GM18507 (cell line): ENCODE measurements at places on chromosomes 7 and 10.

GRCh38 chr10:44333511-44333910, 51.4 kb downstream of the CXCL12 start:
- no peak for DNase-seq

DNA sequence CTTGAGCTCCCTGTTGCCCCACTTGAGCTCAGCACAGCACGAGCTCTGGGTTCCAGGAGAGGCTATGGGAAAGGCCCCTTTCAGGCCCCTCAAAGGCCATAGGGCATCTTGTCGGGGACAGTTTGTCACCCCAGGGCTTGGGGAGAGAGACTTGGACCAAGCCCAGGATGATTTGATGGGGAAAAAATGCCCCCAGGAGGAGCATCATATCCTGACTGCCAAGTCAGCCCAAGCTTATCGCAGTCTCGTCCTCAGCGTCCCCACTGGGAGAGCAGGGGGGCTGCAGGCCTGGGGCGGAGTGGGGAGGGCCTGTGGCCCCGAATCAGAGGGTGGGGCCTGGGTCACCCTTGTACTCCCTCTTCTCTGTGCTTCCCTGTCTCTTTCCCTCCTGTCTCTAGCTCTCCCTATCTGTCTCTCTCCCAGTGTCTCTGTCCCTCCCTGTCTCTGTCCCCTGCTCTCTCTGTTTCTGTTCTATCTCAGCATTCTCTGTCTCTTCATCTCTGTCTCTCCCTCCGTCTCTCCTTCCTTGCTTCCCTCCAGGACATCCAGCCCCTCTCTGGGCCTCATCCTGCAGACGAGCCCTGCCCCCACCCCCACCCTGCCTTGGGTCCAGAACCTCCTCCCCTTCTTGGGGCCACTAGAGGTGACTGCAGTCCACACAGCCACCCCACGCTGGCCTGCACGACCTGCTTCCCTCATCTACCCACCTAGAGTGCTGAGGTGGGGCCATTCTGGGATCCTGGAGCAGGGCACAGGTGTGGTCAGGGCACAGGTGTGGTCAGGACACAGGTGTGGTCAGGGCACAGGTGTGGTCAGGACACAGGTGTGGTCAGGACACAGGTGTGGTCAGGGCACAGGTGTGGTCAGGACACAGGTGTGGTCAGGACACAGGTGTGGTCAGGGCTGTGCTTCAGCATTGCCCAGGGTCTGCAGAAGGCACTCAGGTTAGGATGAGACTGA, 17.3 kb upstream of the GRIFIN start:
- no peak for DNase-seq

GRCh38 chr7:55939514-55940123, 12.1 kb upstream of the MRPS17 start:
- DNase-seq, result no peak

GRCh38 chr7:135512135-135512887, 2.4 kb upstream of the CNOT4 start:
- DNase-seq, result peak; percentile 9

DNA sequence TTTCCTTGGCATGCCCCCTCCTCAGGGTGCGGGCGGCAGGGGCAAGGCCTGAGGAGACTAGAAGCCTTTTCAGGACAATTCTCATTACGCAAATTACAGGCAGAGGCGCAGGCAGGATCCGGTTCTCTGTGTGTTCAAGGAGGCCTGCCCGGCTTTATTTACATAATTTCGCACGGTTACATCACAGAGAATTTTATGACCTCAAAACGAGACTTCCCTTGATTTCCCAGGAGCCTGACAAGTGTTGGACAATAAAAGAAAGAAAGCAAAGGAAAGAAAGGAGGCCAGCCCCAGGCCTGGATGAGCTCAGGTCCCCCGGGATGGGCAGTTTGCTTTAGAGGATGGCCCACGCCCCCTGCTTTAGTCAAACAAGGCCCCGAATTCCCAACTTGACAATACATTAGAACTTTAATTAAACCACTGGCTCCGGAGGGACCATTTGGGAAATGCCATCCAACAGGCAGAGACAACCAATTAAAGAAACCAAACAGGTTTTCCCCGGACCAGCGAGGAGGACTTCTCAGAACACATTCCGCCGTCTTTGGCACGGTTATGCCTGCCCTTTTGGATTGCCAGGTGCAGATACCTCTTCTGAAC, 2.9 kb downstream of the MNX1 start:
- DNase-seq, result no peak

- no peak for DNase-seq
Measured at GRCh38 chr10:62373995-62374861, at the start of gene ZNF365. TSS of gene ZNF365 (plus strand) at chr10:62374369. CDS start at chr10:62376194, 1,825 bp downstream.

GRCh38 chr7:128425850-128426249, 16.1 kb upstream of the IMPDH1 start:
- DNase-seq, result no peak

GRCh38 chr7:93232673-93233018, 480 bp downstream of the VPS50 start:
- no peak for DNase-seq

DNA sequence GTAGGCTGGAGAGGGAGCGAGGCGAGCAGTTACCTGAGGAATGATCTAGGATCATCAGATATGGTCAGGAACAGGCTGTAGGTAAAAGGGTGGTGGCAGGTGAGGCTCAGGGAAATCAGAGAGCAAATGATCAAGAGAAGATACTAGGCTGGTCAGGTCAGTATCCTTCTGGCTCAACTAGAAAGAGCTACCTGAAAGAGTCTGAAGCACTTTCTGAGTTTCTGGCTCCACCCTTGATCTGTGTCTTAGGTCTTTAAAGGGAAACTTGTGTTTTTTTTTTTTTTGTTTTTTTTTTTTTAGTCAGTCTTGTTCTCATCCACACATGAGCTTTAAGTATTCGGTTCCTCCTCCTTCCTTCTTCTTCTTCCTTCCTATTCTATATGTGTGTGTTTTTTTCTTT, 10.5 kb downstream of the ADAM22 start:
- DNase-seq, result no peak

GRCh38 chr10:17954861-17955260, 3.1 kb downstream of the SLC39A12 start:
- DNase-seq, result no peak

DNA sequence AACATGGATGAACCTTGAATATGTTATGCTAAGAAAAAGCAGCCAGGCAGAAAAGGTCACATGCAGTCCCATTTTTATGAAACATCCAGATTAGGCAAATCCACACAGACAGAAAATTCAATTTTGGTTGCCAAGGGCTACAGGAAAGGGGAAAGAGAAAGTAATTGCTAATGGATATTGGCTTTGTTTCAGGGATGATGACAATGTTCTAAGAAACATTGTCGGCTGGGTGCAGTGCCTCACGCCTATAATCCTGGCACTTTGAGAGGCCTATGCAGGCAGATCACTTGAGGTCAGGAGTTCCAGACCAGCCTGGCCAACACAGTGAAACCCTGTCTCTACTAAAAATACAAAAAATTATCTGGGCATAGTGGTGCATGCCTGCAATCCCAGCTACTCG, 23.0 kb downstream of the ZNF33B start:
- no peak for DNase-seq

DNA sequence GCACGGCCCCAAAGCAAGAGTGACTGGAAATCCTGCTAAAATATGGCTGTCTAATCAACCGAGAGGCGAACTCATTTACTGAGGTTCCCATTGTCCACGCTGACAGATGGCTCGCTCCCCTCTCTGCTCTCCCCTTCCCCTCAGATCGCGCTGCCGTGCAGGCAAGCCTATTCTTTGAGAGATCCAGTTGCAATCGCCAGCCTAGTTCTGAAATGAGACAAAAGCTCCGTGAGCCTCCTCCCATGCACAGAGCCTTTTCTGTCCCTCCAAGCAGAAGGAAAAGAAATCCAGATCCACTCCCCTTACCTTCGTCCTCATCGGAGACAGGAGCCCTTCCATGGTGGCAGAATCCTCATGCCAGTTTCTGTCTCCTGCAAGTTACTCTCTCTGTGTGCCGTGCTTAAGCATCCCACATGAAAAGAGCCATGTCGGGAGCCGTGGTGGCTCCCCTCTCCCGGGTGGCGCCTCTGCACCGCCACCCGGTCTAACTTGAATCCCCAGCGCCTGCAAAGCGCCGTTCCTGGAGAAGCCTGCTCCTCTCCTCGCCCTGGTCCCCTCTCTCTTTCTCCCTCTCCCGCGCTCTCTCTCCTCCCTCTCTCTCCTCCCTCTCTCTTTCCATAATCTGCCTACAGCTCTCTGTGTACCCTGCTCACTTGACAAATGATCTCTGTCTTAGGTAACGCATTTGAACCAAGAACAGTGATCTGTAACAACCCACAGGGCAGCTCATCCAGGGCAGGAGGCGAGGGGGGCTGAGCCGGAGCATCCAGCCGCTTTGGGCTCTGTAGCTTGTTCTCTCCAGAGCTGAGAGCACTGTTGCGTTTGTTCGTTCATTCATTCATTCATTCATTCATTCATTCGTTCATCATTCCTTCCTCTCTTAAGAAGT, 156.8 kb downstream of the FRMD4A start:
- no peak for DNase-seq

- no peak for DNase-seq
Measured at GRCh38 chr10:6039711-6040110, 22.5 kb downstream of the IL2RA start.

DNA sequence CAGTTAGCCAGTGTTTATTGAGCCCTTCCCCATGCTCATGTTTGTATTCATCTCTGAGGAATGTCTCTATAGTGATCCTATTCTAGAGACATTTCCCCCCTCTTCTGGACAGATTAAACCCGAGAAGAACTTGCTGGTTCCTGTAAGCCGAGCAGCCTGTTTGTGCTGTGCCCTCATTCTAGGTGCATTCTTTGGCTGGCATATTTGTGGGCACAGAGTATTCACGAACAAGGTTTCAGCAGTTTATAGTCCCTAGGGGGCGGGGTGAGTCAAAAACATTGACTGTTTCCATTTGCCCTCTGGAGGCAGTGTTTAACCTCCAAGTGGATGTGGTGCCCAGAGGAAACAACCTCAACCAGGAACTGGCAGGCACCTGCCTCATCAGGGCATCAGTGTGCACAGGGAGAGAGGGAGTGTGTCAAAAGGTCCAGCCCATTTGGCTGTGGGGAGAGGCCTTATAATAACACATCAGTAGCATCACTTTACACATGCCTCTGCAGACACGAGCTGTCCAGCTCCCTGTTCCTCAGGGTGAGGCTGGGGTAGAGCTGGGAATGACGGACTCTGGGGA, 273.3 kb upstream of the LRGUK start:
- DNase-seq, result no peak

DNA sequence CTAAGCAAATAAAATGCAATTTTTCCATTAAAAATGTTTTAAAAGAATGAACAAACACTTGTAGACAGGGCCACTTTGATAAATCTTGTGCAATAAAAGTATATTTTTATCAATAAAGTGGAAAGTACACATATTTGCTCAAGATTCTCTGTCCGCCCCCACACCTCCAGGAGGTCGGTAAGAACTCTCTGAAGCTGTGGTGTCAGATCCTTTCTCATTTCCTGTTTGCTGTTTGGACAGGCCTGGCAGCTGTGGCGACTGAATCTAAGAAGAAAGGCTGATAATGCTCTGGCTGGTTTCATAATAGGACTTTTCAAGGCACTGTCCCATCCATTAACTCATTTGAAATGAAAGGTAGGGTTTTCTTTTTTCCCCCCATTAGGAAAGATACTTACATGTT, 15.3 kb upstream of the ASB4 start:
- peak; percentile 9 for DNase-seq

GRCh38 chr7:131574741-131575140, 18.3 kb upstream of the PODXL start:
- DNase-seq, result no peak

DNA sequence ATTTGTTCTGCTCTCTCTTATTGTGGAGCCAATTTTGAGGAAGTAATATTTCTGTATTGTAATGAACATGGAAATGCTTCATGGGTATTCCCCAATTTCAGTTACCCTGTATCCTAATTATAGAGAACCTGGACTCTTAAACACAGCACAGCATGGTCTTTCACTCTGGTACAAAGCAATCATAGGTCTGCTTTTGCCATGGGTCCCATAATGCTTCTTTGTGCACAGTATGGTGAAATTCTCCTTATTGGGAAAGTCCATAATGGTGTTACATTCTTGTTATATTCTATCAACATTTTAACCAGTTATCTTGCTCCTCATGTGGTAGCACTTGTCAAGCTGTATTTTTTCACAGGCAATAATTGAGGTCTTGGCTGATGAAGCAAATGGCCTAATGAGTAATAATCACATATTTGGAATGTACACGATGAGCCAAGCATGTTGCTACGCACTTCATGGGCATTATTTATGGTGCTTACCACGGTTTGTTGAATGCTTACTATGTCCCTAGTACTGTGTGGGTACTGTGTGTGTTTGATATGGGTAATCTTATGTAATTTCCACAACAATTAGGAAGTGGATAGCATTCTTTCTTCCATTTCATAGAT, 42.9 kb downstream of the PRKG1 start:
- DNase-seq, result no peak

DNA sequence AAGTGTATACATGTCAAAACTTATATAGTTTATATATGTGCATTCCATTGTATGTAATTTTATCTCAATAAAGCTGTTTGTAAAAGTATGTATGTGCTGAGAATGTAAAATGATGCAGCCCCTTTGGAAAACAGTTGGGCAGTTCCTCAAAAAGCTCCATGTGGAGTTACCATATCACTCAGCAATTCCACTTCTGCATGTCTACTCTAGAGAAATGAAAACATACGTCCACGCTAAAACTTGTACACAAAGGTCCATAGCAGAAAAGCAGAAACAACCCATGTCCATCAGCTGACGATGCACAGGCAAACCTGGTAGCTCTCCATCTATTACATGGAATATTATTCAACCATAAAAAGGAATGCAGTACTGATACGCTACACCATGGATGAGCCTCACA, 8.3 kb upstream of the RGS10 start:
- no peak for DNase-seq

- DNase-seq, result no peak
Measured at GRCh38 chr10:102491136-102491535, 11.4 kb downstream of the ACTR1A start.

DNA sequence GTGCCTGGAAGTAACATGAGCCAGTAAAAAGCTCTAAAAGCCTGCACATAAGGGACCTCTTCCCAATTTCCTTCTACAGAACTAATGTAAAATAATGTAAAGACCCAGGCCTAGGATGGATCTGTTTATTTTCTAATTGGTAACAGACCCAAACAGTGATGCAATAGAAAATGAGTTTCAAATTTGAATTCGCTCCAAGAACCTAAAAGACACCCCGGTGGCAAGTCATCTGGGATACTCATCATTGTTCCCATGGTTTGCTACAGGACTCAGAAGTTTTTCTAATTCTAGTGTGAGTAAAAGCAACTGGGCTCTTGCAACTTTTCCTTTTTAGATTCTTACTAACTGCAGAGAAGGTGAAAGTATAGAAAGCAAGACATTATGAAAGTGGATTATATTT, 271.3 kb upstream of the CACNA2D1 start:
- no peak for DNase-seq

DNA sequence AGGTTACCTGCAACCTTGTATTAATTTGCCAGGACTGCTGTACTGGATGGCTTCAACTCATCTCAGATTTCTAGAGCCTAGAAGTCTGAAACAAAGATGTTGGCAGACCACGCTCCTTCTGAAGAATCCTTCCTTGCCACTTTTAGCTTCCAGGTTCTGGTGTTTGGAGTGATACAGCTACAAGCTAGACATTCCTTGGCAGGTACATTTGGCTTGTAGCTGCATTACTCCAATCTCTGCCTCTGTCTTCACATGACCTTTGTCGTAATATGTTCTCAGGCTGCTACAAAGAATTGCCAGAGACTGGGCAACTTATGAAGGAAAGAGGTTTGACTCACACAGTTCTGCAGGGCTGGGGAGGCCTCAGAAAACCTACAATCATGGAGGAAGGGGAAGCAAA, 146.3 kb downstream of the GALNT17 start:
- no peak for DNase-seq

- DNase-seq, result no peak
Measured at GRCh38 chr10:29826221-29826620, 191.4 kb upstream of the SVIL start.
